NCI-H1694 (cell line): ENCODE measurements at places on chromosomes 13 and 19.

GRCh38 chr13:93409816-93410215 is 183.2 kb downstream of the GPC6 start:
- DNase-seq = no peak

DNA sequence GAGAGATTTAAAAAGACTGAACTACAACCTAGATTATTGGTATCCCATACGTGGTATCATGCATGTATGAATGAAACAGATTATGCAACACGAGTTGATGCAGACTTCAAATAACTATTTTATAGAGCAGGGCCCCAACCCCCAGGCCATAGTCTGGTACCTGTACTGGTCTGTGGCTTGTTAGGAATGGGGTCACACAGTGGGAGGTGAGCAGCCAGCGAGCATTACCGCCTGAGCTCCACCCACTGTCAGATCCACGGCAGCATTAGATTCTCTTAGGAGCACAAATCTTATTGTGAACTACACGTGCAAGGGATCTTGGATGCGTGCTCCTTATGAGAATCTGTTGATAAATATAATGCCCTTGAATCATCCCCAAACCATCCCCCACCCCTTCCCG is 320.2 kb downstream of the TBC1D4 start:
- no peak for DNase-seq

DNA sequence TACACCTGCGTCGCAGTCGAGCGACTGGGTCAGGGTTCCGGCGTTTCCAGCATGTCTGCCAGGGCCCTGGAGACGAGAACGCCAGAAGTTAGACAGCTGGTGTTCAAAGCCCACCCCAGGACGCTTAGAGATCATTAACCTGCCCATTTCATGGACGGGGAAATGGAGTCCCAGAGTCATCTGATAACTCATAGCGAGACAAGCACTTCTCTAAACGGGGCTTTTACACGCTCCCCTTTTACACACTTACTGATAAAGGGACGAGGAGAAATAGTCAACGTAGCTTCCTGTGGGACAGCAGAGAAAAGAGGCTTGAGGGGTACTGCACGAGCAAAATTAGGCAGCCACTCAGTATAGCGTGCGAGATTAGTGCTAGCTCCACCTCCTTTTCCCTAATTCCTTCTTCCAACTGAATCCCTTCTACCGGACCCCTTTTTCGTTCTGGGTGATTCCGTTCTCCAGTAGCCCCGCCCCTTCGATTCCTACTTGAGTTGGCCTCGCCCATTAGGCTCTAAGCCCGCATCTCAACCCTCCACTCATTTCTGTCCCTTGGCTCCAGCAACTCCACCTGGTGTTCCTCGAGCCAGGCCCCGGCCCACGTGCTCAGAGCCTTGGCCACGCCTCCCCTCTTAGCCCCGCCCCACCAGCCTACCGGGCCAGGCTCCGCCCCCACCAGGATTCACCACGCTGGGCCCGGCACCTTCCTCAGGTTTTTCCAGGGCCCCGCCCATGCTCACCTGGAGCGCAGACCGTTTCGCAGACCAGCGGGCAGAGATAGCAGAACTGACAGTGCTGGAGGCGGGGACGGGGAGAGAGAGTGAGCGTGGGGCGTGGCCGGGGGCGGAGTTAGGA is 3.7 kb downstream of the HRC start:
- DNase-seq = no peak

- no peak for DNase-seq
These were observed 98.3 kb downstream of the ELF1 start for GRCh38 chr13:40920826-40921225.

DNA sequence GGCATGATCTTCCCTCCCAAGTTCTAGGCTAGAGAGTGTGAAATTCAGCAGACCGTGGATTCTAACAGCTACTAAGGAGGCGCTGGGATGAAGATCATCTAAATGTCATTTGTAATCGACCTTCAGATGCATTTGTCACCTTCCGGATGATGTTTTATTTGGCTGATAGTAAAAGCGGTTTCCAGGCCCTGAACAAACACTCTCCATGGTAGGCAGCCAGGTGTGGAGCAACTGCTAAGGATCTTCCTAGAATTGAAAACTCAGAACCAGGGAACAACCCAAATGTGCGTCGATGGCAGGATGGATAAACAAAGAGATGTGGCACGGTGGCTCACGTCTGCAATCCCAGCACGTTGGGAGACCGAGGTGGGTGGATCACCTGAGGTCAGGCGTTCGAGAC is 107.2 kb upstream of the CACNA1A start:
- DNase-seq = no peak

GRCh38 chr19:29812080-29812880 is 489 bp downstream of the CCNE1 start:
- DNase-seq = no peak

DNA sequence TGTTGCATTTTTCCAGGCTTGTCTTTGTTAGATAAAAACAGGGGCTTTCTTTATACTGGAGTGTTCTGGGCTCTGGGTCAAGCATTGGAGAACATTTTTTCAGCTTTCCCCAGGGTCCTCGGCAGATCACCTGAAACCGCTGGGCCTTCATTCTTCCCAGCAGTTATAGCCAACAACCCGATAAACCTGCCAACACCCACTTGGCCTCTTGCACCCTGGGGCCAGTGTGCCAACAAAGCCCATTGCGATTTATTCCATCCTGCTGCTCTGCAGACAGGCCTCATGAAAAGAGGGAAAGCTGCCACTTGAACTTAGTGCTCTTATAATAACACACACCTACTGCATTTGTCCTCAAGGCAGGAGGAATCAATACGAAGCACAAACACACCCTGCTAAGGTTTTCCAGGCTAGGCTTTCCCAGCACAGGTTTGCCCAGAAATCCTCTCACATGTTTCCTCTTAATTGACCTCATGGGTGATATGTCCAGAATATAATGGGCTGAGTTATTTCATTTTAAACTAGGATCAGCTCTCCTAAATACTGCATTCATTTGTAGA is 669.3 kb downstream of the LIG4 start:
- no peak for DNase-seq

DNA sequence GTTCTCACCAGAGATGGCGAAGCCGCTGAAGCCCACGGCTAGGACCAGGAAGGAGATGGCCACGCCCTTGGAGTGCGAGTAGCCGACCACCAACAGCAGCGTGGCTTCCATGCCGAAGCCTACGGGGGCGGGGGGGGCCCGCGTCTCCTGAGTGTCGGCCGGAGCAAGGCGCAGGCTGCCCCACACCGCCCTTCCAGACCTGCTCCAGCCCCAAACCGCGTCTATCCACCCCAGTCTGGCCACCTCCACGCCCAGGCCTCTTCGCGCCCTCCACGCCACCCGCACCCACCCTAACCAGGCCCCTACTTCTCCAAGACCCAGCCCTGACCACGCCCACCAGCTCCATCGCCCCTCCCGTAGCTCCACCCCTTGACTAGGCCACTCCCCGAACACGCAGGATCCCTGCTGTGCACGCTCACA is 6.2 kb downstream of the GFY start:
- DNase-seq = no peak

GRCh38 chr19:2548966-2549365 is 73.0 kb downstream of the GADD45B start:
- DNase-seq = no peak

- DNase-seq = no peak
These were observed 7.8 kb downstream of the CYP4F12 start for GRCh38 chr19:15680478-15681322.

- no peak for DNase-seq
These were observed 8.7 kb upstream of the CHST8 start for GRCh38 chr19:33612928-33613619.

DNA sequence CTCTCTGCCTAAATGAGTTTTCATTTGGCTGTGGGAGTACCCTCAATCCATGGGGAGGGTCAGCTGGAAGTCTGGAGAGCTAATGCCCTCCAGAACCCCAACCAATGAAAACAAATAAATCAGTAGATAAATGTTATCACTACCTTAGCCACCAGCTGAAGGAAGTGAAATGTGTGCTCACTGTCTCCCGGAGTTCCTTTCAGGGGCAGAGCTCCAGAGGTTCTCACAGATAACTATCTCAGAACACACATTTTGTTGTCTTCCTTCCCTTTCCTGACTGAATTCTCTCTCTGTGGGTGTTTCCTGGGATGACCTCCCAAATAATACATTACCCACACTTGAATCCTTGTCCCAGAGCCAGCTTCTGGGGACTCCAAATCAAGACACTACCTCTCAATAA is 779.6 kb downstream of the DIAPH3 start:
- no peak for DNase-seq

GRCh38 chr13:89695343-89696257 is 1651.9 kb upstream of the MIR17HG start:
- peak; percentile 7 for DNase-seq

- no peak for DNase-seq
These were observed 14.5 kb downstream of the ZNF426 start for GRCh38 chr19:9523885-9524474.

- DNase-seq = peak; percentile 1
These were observed 1074.3 kb upstream of the PCDH9 start for GRCh38 chr13:68304286-68304893.

- DNase-seq = peak; percentile 80
These were observed 15.4 kb downstream of the RELB start for GRCh38 chr19:45016388-45017314.

DNA sequence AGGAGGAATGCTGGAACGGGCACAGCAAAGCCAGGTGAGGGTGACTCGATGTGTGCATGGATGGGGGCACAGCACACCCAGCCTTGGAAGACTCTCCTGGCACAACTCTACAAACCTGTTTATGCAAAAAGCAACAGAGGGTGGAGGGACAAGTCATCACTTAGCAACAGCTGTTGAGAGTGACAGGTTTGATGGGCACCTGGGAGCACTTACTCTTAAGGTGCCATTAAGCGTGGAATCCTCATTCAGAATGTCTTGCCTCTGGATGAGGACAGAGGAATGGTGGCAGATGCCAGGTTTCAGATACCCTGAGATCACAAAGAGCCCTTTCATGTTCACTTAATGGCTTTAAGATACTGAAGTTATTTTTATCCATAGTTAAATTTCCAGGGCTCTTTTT is 97.0 kb downstream of the DCT start:
- peak; percentile 5 for DNase-seq

DNA sequence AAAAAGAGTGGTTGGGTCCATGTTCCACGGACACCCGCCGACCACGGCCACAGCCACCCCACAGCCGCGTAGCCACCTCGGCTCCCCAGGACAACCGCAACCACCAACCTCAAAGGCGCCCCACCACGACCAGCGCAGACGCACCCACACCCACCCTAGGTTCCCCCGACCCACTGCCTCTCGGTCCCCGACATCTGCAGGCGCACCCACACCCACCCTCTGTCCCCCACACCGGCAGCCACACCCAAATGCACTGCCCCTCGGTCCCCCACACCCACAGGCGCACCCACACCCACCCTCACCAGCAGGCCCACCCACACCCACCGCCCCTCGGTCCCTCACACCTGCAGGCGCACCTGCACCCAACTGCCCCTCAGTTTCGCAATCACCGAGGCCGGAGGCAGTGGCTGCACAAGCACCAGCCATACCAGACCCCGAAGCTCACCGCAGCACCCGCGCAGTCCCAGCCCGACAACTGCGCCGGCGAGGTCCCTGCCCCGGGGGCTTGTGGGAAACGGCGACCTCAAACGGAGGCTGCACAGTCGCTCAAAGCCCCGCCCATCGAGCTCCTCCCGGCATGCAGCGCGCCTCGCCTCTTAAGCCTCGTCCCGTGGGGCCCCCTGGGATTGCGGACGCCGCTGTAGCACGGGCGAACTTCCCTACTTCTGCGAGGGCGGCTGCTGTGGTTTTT is 18.3 kb downstream of the ZNF77 start:
- no peak for DNase-seq
